ENCODE measurements at places on chromosomes 6 and 20. TPM values are rescaled to one million over a fixed set of nuclear protein-coding genes. Genes with fewer than 3 reads are reported as not detected.

GRCh38 chr6:150666071-150666470 lies 66.4 kb downstream of the PLEKHG1 start:
- peaks cover 3% of the 10 kb centered on the region for H3K4me1 ChIP-seq
- no peak overlapping the region for H3K4me3 ChIP-seq
- no peaks in the 10 kb centered on the region for H3K36me3 ChIP-seq
- H3K27ac ChIP-seq = no peak overlapping the region

DNA sequence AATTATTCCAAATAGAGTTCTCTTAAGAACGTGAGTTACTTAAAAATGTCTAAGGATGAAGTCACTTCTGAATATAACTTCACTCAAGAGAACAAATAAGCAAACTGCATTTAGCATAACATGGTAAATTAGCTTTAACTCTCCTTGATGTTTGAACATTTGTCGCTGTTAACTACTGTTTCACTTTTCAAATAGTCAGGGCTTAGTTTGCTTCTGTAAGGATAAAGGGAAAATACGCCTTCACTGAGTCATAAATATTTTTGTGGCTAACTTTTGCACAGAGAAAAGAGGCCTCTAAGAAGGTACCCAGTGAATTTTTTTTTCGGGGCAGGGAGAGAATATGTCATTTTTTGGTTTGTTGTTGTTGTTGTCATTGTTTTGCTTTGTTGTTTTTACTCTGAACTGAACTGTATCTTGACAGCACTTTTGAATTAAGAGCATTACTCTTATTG lies 8.1 kb downstream of the PTPN1 start:
- H3K4me1 ChIP-seq = peaks cover 84% of the 10 kb centered on the region
- H3K27ac ChIP-seq = peak overlapping the region; percentile 95
- peak overlapping the region; percentile 82 for H3K4me3 ChIP-seq
- peaks cover 66% of the 10 kb centered on the region for H3K36me3 ChIP-seq
- DNase-seq = no peak
- H3K27me3 ChIP-seq = no peaks in the 10 kb centered on the region

DNA sequence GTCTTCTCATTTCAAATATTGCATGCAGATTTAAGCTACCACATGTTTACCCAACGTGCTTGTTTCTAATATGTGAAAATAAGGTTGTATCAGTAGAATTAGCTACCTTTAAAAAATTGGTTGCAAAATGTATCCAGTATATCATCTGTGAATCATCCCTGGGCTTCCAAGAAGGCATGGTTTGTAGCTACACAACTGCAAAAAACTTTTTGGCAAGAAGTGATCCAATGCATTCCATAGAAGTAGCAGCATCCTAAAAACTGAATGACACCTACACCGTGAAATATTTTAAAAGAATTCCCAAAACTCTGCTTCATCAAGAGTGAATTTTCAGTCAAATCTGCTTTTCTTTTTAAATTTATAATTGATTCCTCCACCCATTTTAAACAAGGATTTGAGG lies 89.1 kb downstream of the AIG1 start:
- DNase-seq = no peak
- peaks cover 1% of the 10 kb centered on the region for H3K4me1 ChIP-seq
- no peaks in the 10 kb centered on the region for H3K27me3 ChIP-seq
- H3K27ac ChIP-seq = no peak overlapping the region
- H3K36me3 ChIP-seq = no peaks in the 10 kb centered on the region
- H3K4me3 ChIP-seq = no peak overlapping the region

DNA sequence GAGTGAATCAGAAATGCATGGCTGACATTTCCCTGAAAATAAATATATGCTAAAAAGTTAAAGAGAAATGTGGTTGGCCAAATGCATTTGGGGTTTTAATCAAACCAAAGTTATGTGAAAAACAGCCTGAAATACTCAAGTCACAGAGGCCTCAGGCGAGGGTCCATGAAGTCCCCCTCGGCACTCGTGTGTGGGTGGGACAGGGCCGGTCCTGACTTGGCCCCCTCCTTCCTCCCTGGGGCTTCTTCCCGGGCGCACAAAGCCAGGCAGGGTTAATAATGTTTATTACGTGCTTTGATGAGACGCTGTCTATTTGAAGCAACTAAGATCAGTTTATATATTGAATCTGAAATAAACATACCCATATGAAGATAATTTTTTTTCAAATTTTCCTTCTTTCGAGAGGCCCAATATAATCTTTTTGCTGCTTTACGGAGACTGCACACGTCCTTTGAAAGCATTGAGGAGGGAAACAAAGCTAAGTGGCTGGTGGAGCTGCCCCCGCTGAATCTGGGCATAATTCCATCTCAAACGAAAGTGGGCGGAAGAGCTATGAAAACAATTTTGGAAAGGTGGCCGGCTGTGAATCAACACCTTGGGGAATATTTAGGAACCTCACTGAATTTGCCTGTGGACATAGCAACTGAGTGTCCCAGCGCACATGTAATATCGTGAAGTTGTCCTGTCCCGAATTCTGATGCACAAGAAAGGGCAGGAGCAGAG lies 55.8 kb upstream of the SMOC2 start:
- H3K4me1 ChIP-seq = no peaks in the 10 kb centered on the region
- H3K27me3 ChIP-seq = no peaks in the 10 kb centered on the region
- no peak for DNase-seq
- H3K36me3 ChIP-seq = no peaks in the 10 kb centered on the region
- no peak overlapping the region for H3K27ac ChIP-seq

DNA sequence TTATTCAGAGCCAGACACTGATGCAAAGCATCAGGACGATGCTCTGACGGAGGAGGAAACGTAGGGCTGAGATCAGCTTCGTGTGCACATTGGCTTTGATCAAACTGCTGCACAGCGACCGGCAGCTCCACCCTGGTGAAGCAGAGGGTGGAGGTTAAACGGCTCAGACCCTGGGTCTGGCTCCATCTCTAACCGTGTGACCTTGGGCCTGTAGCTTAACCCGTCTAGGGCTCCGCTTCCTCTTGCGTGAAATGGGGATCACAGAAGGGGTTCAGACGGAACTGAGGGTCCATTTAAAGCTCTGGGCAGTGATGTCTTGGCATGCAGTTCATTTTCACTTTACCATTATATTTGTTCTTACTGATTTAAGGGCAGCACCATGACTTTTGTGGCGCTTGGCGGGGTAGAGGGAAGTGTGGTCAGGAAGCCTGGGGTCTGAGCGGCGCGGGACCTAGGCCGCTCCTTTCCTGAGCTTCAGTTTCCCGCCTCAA lies 644 bp downstream of the RBL1 start:
- H3K4me3 ChIP-seq = peak overlapping the region; percentile 96
- peaks cover 2% of the 10 kb centered on the region for H3K27me3 ChIP-seq
- peaks cover 37% of the 10 kb centered on the region for H3K4me1 ChIP-seq
- peak; percentile 50 for DNase-seq
- H3K27ac ChIP-seq = peak overlapping the region; percentile 91

GRCh38 chr6:43547222-43547621 lies 28.6 kb downstream of the XPO5 start:
- no peak overlapping the region for H3K4me3 ChIP-seq
- H3K27me3 ChIP-seq = no peaks in the 10 kb centered on the region
- no peak for DNase-seq
- H3K36me3 ChIP-seq = peaks cover 70% of the 10 kb centered on the region
- no peaks in the 10 kb centered on the region for H3K4me1 ChIP-seq

DNA sequence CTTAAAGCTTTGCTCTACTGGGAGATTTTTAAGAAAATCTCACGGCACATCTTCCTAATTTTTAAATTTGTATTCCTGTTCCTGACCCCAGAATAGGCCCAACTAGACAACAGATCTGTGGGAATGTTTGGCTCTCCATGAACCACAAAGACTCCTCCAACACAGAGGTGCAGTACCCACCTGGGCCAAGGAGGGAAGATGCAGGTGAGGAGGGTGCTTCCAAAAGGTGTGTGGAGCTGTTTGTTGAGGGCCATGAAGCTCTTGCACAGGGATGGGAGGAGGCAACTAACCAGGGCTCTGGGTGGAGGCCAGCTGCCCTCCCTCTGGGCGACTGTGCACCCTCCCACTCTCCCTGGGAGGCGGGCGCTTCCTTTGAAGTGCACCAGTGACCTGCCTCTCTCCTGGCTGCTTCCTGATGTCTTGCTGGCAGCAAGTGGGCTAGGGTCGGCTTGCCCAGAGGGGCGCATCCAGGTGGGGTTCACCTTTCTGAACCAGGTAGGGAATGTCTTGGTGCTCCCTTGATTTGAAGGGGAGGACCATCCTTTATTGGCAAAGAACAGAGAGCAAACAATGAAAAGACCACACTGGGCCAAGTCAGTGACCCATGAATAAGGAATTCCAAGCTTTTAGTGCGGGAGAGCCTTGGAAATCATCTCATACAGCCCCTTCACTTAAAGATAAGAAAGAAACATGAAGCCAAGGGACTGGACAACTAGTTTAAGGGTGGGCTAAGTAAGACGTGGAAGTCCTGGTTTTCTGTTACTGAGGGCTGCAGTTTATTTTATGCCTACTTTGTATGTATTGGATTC lies 76.0 kb downstream of the ANKRD6 start:
- H3K27me3 ChIP-seq = peaks cover 7% of the 10 kb centered on the region
- H3K27ac ChIP-seq = no peak overlapping the region
- no peak overlapping the region for H3K4me3 ChIP-seq
- H3K4me1 ChIP-seq = no peaks in the 10 kb centered on the region
- no peak for DNase-seq
- no peaks in the 10 kb centered on the region for H3K36me3 ChIP-seq

The CLPSL2 gene
- total RNA-seq = not detected

The IL17F gene
- not detected for total RNA-seq

The TOX2 gene
- total RNA-seq = 2.4 TPM

The BTNL2 gene
- not detected for total RNA-seq

The MKKS gene
- 8.5 TPM for total RNA-seq

The SRPK1 gene
- 149 TPM for total RNA-seq

The STMND1 gene
- not detected for total RNA-seq

Data from activated T-helper 2 cell treated with anti-CD3 and anti-CD28 coated beads, Interferon-gamma antibody, Interleukin-2, Interleukin-4, amounts not matched to agents 10 μg/mL and 5 μg/mL and 100 μg/mL, durations not matched to agents 14 hours and 24 hours and 36 hours (primary cell).